ENCODE measurements at places on chromosomes 2 and 18. TPM values are rescaled to one million over a fixed set of nuclear protein-coding genes. Genes with fewer than 3 reads are reported as not detected.

DNA sequence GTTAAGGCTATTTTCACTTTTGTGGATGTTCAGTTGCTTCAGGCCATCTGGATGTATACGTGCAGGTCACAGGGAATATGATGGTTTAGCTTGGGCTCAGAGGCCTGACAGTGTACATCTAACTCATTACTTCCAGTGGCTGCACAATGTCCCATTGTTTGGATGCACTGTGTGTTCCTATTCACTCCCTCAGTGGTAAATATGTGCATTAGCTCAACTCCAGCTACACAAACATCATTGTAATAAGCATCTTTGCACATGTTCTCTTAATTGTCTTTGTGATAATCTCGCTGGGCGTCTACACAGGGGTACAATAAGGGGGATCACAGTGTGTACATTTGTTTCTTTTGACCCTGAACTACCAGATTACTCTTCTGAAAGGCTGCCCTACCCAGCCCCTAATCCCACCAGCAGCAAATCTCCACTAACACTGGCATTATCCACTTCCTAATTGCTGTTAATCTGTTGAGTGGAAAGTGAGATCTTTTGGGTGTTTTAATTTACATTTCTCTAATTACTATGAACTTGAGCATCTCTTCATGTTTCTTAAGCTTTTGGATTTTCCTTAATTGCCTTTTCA lies 56.1 kb upstream of the POLE4 start:
- DNase-seq: no peak

- DNase-seq: no peak
Observed at GRCh38 chr2:179817181-179817841, 44.1 kb downstream of the ZNF385B start.

GRCh38 chr2:224031358-224031970 lies 7.6 kb downstream of the SERPINE2 start:
- DNase-seq: no peak

Gene TUBB8B
- polyA plus RNA-seq: 6.3 TPM

GRCh38 chr18:9849407-9850283 lies 36.1 kb upstream of the TXNDC2 start:
- DNase-seq: no peak

DNA sequence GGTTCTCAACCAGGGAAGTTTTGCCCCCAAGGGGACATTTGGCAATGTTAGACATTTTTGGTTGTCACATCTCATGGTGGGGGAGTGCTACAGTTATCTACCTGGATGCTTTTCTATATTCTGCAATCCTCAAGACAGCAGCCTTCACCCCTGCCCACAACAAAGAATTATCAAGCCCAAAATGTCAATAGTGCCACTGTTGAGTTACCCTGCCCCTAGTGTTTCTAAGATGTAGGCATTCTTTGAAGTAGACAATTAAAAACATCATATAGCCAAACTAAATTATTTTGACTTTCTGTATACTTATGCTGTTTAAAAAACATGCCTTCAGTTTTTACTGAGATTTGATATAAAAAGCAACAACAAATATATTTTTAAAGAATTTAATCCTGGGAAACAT lies 48.0 kb downstream of the ABI2 start:
- DNase-seq: no peak

- no peak for DNase-seq
Observed at GRCh38 chr2:127932199-127932876, 46.6 kb upstream of the AMMECR1L start.

DNA sequence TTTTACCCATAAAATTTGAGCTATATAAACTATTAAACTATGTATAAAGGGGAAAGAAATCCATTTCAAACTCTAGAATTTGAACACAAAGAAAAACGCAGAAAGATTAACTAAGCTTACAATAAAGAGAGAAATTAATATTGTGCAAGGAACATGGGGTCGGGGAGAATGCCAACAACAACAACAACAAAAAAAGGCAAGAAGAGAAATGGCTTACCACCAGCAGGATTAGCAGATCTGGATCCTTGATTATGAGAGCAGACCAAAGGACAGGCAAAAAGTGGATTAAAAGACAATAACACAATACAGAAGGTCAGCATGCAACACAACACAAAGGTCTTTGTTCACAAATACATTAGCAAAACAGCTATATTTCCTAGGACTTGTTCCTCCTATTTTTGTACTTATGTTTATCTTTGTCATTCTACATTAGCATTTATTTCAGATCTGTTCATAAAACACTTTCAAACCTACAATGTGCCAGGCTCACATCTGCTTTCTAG lies 103.4 kb upstream of the RNU4ATAC start:
- no peak for DNase-seq

Gene SCN7A
- polyA plus RNA-seq: 0.01 TPM

Gene ERFE
- not detected for polyA plus RNA-seq

Gene POTEI
- polyA plus RNA-seq: not detected

Gene RAPH1
- polyA plus RNA-seq: 0.13 TPM

Gene LYPD6
- not detected for polyA plus RNA-seq

DNA sequence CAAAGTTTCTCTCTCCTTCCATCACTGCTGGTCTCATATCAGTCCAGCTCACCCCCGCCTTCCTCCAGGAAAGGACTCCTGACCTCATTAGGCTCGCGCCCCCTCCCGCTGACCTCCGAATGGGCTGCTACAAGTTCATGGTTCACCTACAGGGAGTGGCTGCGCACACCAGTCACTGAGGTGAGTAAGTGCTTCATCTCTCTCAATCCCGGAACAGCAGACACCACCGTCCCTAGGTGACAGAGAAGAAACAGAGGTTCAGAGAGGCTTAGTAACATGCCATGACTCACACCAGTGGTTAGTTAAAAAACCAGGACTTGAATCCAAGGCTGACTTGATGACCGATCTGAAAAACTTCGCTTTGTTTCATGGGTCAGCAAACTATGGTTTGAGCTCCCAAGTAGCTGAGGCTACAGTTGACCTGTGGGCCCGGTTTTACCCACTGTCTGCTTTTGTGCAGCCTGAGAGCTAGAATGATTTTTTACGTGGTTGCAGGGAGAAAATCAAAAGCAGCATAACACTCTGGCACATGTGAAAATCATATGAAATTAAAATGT lies 42.0 kb downstream of the ZFP36L2 start:
- DNase-seq: no peak

- no peak for DNase-seq
Observed at GRCh38 chr2:94993176-94994062, 32.1 kb upstream of the MAL start.

Gene AKAIN1
- not detected for polyA plus RNA-seq

GRCh38 chr2:221448057-221448843 lies 123.9 kb downstream of the EPHA4 start:
- DNase-seq: no peak

DNA sequence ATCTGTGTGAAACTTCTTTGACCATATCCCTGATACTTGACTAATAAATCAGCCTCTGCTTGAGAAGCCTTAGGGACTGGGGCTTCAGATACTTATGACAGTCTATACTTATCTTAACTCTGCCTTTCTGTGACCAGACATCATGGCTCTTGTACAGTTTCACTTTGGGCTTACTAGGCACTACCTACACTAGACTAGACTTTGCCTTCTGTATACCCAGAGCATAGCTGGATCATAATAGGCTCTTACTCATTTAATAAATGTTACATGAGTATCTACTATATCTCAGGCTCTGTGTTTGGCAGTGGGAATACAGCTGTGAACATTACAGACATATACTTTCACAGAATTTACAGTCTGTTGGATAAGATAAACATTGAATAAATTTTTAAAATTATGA lies 9.0 kb downstream of the UGP2 start:
- no peak for DNase-seq

DNA sequence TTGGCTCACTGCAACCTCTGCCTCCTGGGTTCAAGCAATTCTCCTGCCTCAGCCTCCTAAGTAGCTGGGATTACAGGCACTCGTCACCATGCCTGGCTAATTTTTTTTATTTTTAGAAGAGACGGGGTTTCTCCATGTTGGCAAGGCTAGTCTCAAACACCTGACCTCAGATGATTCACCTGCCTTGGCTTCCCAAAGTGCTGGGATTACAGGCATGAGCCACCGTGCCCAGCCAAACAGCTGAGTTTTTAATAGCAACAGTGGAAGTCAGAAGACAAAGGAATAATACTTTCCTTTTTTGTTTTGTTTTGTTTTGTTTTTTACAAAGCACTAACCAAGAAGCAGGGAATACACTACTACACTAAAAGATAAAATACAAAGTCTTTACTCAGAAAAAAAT lies 16.9 kb downstream of the GPR75 start:
- DNase-seq: no peak
